ENCODE measurements at places on chromosomes 5 and 9.

DNA sequence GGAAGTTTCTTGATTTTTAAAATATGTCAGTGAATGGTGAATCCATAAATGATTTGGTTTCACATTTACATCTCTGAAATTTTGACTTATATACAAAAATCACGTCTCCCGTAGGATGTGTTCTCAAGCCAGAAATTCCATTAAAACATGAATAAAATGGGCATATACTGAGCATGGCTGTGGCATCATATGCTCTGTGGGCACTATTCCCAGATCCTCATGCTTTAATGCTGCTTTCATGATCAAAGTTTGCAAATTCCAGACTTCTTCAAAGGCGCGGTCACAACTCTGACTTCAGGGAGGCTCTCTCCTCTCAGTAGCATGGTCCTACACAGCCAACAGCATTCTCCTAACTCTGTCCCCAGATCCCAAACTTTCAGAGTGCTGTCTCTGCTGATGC, 723.2 kb downstream of the TAF11L14 start:
- no peak for DNase-seq

GRCh38 chr9:71349218-71349617, 227.8 kb upstream of the TRPM3 start:
- DNase-seq, result no peak

- DNase-seq, result no peak
Observed at GRCh38 chr9:22342491-22343217, 104.0 kb upstream of the DMRTA1 start.

DNA sequence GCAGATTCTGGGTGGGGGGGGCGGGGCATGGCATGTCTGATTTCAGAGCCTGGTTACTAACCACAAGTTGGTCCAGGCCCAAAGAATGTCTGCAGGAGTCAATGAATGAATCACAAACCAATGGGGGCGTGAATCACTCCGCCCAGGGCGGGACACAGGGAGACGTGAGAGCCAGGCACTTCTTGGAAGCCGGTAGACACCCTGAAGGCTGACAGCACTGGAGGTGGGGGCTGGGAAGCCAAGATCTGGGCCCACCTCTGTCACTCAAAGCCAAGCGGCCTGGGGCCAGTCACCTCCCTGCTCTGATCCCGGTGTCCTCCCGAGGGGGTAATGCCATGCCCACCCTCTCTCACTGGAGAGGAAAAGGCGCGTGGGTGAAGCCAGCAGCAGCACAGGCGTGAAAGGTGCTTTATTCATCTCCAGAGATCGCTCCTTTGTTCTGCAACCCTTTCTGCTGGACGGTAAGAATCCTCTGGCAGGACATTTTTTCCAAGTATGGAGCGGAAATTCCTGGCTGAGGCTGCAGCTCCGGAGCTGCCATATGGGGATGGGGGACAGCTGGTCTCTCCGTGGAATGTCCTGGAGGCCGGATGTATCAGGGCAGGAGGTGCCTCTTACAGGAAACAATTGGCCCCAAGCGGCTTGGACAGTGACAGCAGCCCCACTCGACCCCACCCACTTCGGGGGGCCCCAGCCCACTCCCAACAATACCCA, 85.0 kb downstream of the STK10 start:
- DNase-seq, result peak; percentile 57

DNA sequence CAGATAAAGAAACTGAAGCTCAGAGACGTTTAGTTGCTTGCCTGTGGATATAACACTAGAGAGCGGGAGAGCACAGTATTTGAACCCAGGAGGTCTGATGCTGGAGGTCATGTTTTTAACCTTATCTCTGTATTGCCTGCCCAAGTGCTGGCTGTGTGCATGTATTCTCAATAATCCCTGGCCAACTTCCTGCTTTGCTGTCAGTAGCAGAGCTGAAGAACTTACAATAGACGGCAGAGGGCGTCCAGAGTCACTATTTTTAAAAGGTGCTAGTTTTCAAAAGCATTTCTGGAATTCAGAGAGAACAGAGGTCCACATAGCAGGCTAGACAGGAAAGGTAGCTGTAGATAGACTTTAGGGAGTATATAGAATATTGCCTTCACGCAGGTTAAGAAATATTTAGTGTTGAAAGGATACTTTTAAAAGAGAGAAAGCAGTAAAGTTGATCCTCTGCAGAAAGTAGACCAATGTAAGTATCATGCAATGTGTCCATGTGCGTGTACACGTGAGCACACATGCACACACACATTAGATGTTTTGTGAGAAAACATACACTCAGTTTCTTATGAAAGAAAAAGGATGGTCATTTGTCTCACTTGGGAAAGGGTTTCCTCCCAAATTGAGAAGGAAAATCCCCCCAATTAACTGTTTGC, 46.3 kb downstream of the PTCD2 start:
- DNase-seq, result peak; percentile 47

GRCh38 chr9:134340475-134341160, 14.4 kb downstream of the RXRA start:
- DNase-seq, result no peak

DNA sequence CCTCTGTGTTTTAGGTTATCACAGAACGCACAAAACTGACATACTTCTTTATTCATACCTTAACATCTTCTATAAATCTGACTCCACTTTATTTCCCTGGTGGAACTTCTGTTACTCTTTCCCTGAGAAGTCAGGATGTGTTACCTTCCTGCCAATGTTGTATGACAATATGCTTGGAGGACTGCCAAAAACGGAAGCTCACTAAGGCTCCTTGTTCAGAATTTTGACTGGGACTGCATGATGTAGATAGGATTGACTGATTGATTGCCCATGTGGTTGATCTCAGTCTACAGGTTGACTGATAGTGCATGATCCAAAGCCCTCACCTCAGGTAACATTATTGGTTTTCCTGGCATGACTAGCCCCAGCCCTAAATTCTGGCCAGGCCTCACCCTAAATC, 319.4 kb downstream of the TLR4 start:
- no peak for DNase-seq

GRCh38 chr5:170179626-170180025, 53.2 kb upstream of the C5orf58 start:
- no peak for DNase-seq

DNA sequence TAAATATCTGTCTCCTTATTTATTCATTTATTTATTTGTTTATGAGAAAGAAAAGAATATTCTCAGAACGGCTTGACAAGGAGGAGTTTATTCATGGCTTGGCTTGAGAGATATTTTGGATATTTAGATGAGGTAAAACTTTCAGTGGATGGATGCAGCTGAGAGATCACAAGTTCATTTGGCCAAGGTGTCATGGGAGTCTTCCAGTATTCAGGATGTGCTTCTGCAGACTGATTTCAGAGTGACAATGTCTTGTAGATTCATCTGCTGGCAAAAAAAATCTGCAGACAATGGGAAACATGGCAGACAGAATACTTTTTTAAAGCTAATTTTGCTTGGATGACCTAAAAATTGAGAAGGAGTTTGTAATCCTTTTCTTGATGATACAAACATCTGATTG, 38.5 kb downstream of the XRCC4 start:
- no peak for DNase-seq

DNA sequence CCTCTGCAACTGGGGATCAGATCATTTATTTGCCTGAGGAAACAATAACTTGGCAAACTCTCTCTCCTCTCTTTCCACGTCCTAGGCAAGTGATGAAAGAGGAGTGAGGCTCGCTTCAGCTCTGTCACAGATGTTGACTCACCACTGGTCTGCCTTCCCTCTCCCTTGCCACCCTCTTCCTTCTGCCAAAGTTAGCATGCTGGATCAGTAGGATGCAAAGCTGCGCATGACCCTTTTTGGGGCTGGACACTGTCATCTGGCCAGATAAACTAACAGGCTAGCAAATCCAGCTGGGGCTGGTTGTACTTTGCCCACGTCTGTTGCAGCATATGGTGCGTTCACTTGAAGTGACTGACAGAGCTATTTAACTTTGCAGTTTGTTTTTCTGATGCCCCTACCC, 36.2 kb upstream of the SMARCA2 start:
- DNase-seq, result no peak

GRCh38 chr5:159156426-159157238, 52.7 kb downstream of the RNF145 start:
- peak; percentile 73 for DNase-seq

DNA sequence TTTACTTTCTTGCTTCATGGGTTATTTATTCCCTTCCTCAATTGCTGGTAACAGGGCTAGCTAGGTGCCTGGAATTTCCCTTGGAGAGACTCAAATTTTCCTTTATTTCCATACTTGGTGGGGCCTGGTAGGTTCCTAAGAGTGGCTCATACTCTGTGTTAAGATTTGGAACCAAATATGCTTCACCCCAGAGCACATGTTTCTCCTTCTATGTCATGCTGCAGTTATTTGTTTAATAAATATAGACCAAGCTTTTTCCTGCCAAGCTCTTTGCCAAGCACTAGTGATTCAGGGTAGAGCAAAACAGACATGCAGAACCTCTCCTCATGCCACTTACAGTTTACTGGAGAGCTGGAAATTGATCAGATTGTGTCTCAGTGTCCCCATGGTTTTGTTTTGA, 290.3 kb upstream of the SGCD start:
- no peak for DNase-seq

- no peak for DNase-seq
Observed at GRCh38 chr5:161790926-161791325, 57.0 kb upstream of the GABRA1 start.

Measured in activated CD4-positive, alpha-beta T cell treated with anti-CD3 and anti-CD28 coated beads, Interleukin-10, Interleukin-2, amounts not matched to agents 100 ng/mL and 50 ng/mL, durations not matched to agents 16 hours and 8 hours (primary cell).